ENCODE measurements at places on chromosomes 7 and 10.

GRCh38 chr7:127901895-127902703, 129.1 kb downstream of the LRRC4 start:
- no peak for DNase-seq

GRCh38 chr7:97078023-97078969, 39.2 kb upstream of the SDHAF3 start:
- DNase-seq = no peak

DNA sequence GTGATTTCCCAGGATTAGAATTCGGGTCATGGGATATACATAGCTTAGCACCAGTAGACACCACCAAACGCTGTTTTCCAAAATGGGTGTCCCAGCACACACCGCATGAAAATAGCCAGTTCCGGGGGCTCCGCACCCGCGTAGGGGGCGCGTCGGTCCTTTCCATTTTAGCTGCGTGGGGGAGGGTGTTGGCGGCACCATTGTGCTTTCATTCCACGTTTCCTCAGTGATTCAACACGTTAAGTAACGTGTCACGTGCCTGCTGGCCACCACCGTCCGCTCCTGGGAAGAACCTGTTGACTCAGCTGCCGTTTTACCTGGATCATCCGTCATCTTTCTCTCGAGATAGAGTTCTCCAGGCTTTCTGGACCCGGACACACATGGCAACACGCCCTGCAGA, 25.6 kb upstream of the ADGRA1 start:
- no peak for DNase-seq

- DNase-seq = no peak
Observed at GRCh38 chr7:93245525-93246432, 13.6 kb downstream of the VPS50 start.

DNA sequence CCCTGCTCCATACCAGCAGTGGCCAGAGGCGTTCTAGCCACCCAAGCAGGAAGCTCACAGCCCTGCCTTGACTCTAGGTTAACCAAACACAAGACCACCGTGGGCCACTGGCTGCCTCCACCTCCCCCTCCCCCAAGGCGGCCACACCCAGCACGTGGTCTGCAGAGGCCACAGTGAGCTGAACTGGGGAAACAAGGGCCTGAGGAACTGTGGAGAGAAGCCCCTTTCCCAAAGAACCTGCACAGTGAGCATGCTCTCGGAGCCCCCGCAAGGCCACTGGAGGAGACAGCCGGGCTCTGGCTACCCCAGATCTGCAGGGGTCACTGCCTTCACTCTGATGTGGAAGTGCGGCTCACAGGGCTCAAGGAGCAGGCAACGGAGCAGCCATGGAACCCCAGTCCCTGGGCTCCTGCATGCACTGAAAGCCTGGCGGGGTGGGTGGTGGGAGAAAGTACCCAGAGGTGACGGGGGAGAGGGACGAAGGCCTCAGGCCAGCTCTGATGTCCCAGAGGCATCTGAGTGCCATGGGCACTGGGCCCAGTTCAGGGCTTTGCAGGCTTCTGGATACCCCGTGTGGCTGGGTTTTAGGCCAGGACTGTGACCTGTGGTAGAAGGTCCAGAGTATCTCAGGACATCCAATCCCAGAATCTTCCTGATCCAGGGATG, 189.2 kb downstream of the EBF3 start:
- DNase-seq = no peak

DNA sequence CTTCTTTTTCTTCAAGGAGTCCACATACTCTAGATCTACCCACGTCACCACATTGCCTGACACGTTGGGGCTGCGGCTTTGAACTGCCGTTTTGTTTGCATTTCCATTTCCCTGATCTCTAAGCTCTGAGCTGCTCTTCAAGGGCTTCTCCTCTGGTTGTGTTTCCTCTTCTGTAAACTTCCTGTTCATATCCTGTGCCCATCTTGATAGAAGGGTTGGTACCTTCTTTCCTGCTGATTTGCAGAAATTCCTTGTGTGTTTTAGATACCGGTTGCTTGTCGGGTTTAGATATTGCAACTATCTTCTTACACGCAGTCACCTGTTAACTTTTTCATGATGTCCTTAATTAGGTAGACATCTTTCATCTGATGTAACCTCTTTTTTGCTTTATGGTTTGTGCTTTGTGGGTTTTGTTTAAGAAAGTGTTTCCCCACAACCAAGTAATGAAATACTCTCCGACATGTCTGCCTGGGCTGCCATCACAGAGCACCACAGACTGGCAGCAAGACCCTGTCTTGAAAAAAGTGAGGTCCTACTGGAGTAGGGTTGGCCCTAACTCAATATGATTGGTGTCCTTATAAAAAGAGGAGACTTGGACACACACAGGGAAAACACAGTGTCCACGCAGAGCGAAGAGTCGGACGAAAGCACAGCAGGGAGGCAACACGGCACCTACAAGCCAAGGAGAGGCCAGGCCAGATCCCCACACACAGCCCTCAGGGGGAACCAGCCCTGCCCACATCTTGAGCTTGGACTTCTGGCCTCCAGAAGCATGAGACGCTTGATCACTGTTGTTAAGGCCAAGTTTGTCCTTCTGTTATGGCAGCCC, 99.1 kb upstream of the PDGFA start:
- peak; percentile 34 for DNase-seq
